ENCODE measurements at places on chromosomes 4 and X.

DNA sequence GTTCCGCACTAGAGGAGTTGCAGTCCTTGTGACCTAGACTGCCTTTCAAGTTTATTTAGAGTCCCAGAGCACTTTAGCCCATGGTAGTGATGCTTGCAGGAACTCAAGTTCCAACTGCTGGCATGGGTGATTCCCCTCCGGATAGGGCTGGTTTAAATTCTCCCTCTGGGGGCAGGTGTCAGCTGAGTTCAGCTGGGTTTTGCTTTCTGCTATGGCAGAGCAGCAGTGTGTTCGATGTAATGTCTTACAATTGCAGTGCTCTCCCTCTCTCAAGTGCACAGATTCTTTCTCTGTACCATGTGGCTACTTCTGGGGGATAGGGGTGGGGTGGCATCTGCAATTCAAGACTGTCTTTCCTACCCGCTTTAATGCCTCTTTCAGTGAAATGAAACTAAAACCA, 164.8 kb upstream of the ZIC3 start:
- no peak overlapping the region for H3K4me3 ChIP-seq
- no peaks in the 10 kb centered on the region for H3K4me1 ChIP-seq
- no peak for DNase-seq

DNA sequence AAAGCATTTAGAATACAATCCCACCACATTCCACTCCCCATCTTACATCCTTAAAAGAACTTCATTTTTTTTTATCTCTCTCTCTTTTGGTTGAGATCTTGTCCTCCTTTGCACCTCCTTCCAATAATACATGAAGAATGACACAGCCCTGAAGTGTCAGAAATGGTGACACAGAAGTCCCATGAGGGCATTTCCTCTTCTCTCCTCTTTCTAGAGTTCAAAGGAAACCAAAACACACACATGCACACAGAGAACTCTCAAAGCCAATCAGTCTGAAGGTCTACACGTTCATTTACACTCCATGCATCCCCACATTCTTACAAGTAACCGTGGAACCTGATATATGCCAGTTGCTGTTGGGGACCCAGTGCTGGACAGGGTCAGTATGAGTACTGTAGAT, 450.7 kb downstream of the HNRNPD start:
- H3K36me3 ChIP-seq, result no peaks in the 10 kb centered on the region
- H3K27ac ChIP-seq, result no peak overlapping the region
- no peaks in the 10 kb centered on the region for H3K4me1 ChIP-seq
- no peaks in the 10 kb centered on the region for H3K27me3 ChIP-seq
- DNase-seq, result no peak

DNA sequence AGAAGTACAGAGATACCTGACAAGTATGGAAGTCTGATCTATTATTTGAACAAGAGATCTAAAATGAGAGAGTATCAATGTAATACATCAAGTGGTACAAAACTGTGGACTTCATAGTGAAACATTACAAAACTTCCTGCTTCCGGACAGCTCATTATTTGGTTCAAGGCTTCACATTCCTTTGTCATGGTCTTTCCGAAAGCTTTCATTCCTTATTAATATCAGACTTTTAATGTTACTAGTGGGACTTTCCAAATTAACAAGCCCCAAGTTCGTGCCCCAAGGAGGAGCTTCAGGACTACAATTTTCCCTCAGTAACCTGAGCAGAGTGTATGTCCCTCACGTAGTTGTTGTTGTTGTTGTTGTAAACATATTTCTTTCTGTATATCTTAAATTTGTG, 1.2 kb downstream of the CHIC2 start:
- H3K27ac ChIP-seq, result no peak overlapping the region
- no peaks in the 10 kb centered on the region for H3K27me3 ChIP-seq
- no peak for DNase-seq
- H3K36me3 ChIP-seq, result no peaks in the 10 kb centered on the region
- H3K4me3 ChIP-seq, result no peak overlapping the region

DNA sequence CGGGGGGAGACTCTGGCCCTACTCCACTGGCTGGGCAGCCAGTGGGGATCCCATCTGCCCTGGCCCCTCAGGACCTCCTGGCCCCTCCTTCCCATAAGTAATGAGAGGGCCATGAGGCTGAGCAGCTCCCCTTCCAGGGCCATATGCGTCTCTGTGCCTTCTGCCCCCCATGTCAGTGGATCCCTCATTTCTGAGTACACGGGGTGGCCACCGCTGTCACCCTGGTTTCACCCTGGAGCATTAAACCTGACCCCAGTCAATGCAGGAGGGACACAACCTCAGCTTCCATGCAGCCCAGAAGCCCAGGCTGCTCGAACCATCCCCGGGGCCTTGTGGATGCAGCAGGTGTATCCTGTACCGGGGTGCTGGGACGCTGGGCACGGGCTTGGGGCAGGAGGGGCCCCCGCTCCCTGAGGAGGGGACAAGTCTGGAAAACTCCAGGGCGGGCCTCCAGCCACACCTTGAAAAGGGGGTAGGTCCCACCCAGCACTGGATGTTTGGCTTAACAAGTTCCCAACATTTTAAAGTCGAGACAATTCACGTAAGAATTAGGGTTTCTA, 24.2 kb downstream of the ATP5ME start:
- no peak overlapping the region for H3K27ac ChIP-seq
- H3K4me1 ChIP-seq, result no peaks in the 10 kb centered on the region
- no peak for DNase-seq
- H3K27me3 ChIP-seq, result no peaks in the 10 kb centered on the region
- no peak overlapping the region for H3K4me3 ChIP-seq

GRCh38 chr4:126779001-126779400, 853.8 kb upstream of the INTU start:
- no peak overlapping the region for H3K4me3 ChIP-seq
- H3K27ac ChIP-seq, result no peak overlapping the region
- no peaks in the 10 kb centered on the region for H3K4me1 ChIP-seq
- DNase-seq, result no peak

DNA sequence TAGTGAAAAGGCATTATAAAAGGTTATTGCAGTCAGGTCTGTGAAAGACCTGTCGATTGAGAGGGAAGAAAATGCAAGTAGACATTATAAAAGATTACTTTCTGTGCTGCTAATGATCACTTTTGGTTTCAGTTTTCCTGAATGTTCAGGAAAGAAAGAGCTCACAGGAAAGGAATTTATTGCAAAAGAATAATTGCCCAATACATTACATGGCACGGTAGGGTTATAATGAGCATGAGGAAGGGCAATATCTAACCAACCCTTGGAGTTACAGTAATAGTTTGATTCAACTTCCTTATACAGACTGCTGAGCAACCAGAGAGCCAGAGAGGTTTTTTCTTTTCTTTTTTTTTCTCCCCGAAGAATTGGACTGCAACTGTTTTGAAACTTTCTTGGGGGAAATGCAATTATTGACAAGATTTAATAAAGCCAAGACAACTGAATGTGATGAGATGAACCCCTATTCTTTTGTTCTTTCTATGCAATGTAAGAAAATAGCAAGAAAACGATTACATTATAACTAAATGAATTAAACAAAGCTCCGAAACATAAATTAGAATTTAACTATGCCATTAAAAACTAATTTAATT, 247.0 kb downstream of the C4orf33 start:
- no peaks in the 10 kb centered on the region for H3K4me1 ChIP-seq
- no peak for DNase-seq
- H3K4me3 ChIP-seq, result no peak overlapping the region
- no peak overlapping the region for H3K27ac ChIP-seq
- no peaks in the 10 kb centered on the region for H3K27me3 ChIP-seq
- H3K36me3 ChIP-seq, result no peaks in the 10 kb centered on the region

DNA sequence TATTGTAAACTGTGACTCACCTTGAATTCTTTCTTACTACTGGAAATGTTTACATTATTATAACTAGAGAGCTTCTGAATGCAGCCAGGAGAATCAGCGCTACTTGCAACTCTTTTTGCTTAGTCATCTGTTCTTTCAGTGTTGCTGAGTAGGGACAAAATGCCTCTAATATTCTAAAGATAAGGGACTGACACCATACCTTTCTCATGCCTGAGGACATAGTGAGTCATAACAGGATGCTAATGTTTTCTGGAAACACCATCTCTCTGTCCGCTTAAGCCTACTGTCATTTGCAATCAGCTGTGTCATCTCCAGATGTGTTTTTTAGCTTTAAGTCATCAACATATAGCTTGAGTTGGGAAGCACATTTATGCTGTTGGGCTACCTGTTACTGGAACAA, 108.3 kb downstream of the QRFPR start:
- H3K4me1 ChIP-seq, result peaks cover 4% of the 10 kb centered on the region
- no peaks in the 10 kb centered on the region for H3K36me3 ChIP-seq
- DNase-seq, result peak; percentile 96
- no peak overlapping the region for H3K4me3 ChIP-seq
